ENCODE measurements at places on chromosomes 1 and 21.
A peak's percentile ranks its signal among the peaks of the same experiment; 100 is the strongest.

DNA sequence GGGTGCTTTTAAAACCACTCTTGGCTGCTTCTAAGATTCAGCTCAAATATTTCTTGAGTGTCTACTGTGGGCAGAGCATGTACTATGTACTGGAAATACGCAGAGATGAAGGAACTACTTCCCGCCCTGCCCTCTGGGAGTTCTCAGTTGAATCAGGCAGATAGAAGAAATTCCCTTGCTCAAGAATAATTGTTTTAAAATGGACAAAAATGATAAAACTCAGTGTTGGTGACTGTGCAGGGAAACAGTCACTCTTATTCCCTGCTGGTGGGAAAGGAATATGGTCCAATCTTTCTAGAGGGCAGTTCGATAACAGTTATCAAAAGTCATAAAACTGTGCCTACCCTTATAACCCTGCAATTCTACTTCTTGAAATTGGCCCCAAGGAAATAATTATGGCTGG lies 16.9 kb upstream of the GRHL3 start:
- DNase-seq = no peak

DNA sequence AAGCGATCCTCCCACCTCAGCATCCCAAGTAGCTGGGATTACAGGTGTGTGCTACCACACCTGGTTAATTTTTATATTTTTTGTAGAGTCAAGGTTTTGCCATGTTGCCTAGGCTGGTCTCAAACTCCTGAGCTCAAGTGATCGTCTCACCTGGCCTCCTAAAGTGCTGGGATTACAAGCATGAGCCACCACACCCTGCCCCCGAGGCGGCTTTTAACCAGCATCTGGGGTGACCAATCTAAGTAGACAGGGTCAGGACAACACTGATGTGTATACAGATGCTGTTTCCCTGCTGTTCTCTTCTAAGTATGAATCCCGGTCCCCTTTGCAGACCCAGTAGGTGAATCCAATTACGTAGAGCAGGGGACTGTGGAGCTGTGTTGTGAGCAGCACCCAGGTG lies 23.9 kb downstream of the THAP3 start:
- no peak for DNase-seq

DNA sequence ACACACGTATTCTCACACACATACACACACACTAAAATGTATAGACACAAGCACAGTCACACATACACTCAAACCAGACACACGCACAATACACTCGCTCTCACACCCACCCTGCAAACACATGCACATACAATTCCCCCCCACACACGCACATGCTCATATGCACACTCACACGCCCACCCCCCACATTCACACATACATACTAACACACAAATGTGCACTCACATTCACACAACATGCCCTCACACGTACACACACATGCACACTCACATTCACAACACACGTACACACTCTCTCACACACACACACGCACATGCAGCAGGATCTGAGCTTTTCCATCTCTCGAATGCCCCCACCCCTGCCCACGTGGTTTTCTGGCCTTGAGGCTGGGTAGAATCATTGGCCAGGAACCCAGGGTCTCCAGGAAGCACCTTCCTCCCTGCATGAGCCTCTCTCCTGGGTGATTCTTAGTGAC lies 589.7 kb downstream of the PTPRU start:
- no peak for DNase-seq

GRCh38 chr21:27803571-27803970 lies 836.7 kb upstream of the ADAMTS5 start:
- DNase-seq = no peak

GRCh38 chr1:88237058-88237457 lies 447.0 kb upstream of the PKN2 start:
- DNase-seq = no peak

GRCh38 chr1:37793773-37794371 lies at the start of gene MANEAL:
Gene MANEAL (plus strand): TSS chr1:37793847. CDS start chr1:37794183, 336 bp downstream.
- DNase-seq = no peak

DNA sequence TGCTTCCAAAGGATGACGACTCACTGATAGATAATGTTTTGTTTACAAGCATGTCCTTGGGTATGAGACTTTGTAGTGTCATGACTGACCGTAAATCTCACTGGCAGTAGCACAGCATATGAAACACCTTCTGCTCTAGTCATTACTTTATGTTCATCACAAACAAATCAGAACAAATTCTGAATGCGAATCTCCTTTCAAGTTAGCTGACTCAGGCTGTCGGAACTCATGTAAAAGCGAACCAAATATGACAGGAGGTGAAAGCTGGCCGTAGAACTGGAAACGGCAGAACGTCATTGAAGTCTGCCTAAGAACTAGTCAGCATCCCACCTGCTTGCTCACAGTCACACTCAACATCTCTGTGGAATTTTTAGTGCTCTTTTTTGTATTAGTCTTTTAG lies 143.9 kb downstream of the RGS7 start:
- no peak for DNase-seq

DNA sequence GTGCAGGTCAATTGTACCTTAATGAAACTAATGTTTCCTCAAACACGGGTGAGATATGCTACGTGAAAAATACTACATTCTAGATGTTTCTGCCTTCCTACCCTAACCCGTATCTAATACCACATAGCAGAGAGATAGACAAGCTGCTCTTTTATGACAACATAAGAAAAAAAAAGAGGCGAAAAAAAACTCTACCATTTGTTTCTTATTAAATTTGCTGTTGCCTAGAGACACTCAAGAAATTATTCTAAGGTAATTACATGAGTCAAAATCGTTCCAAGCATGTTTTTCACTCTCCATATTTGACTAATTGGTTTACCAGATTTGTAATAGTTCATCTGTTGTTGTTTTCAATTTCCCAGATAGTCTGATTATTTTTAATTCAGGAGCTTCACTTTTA lies 27.4 kb downstream of the PALMD start:
- DNase-seq = no peak

DNA sequence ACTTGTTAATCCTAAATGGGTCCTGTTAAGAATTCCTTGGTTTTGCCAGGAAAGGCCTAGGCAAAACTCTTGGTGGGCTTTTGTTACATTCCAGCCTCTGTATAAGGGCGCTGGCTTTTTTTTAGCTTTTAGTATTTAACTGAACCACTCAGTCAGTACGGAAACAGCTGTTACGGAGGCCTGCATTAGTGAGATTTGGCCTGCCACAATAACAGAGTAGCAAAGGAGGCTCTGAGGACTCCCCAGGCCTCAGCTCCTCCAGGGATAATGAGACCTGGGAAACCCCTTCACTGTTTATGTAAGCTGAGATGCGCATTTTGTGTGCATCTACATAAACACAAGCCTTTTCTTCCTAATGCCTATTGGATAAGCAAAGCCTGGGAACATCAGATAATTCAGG lies 210.2 kb downstream of the APP start:
- DNase-seq = no peak

- no peak for DNase-seq
Measured at GRCh38 chr1:85339089-85339488, 62.7 kb upstream of the BCL10 start.

GRCh38 chr1:176033881-176034280 lies 173.2 kb downstream of the COP1 start:
- no peak for DNase-seq

- DNase-seq = peak; percentile 29
Measured at GRCh38 chr1:26378088-26378878, 5.7 kb upstream of the ZNF683 start.

DNA sequence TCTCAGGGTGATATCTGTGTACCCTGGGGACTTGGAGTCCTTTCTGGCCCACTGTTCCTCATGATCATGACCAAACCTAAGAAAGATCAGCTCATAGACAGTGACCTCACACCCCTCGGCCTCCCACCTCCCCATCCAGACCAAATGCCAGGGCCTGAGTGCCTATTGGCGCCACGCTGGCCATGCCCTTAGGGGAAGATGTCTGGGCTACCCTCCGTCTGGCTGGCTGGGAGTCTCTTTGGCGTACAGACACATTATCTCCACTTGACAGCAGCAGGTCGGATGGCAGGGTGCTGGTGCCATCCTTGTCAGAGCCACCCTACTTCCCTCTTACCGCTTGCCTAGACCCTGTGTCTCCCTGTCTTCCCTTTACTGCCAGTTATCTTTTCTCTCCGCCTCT lies 8.4 kb downstream of the RORC start:
- DNase-seq = no peak

GRCh38 chr1:193141804-193142203 lies 20.0 kb downstream of the CDC73 start:
- DNase-seq = no peak

- DNase-seq = no peak
Measured at GRCh38 chr1:27026621-27027574, 14.2 kb upstream of the TENT5B start.

DNA sequence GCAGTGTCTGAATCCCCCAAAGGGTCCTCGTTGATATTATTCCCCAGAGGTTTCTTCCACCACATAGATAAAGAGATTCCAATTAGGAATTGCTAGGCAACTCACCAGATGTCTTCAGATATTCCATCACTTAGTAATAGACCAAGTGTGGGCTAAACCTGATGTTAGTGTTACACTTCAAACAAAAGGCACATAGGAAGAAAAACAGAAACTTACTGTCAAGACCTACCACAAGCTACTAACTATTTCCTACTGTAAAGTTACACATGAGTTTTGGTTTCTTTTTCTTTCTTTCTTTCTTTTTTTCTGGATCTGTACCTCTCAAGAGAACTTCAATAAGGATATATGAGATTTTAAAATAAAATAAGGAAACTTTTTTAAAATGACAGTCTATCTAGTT lies 879.1 kb upstream of the NEGR1 start:
- no peak for DNase-seq

DNA sequence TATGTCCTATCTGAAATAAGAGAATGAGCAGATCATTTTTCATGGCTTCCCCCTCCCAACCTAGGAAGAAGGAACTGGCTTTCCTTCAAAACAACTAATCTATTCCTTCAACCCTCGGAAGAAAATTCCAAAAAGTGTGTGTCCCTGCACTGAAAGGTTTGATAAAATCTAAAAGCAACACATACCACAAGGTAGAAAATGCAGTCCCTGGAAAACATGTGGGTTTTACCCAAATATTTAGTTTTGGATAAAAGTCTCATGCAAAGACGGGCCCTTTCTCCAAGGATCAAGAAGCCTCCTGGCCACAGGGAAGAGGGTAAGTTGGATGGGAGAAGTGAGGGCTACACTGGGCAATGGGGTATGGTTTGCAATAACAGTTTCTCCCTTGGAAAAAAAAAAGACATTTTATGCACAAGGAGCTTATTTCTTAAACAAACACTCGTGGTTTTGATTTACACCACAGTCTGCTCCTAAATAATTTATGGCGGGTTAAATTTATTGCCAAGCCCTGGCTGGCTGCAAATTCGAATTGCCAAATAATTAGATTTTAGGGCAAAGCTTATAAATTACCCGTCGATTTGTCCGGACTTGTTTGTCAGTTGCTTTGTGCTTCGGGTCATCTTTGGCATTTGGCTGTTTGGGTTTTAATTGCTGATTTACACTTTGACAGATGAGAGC lies 28.9 kb downstream of the ERI3 start:
- no peak for DNase-seq

DNA sequence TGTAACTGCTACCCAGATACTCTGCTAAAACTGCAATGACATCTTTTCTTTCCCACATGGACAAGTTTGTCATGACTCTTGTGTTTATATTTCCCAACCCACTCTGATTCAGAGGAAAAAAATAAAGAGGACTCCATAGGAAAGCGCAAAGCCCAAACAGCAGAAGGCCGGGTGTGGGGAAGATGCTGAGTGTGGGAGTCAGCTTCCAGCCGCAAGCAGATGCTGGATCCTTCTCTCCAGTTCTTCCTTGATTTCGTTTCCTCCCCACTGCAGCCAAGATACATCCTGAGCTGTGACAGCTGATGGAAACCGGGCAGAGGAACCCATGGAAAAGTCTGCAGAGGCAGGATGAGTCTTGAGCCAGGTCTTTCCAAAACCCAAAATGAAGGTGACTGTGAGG lies 498.2 kb downstream of the PLPP3 start:
- DNase-seq = no peak

- no peak for DNase-seq
Measured at GRCh38 chr21:41487082-41487481, 20.9 kb downstream of the TMPRSS2 start.

- no peak for DNase-seq
Measured at GRCh38 chr1:161718559-161719324, 2.6 kb upstream of the FCRLB start.

DNA sequence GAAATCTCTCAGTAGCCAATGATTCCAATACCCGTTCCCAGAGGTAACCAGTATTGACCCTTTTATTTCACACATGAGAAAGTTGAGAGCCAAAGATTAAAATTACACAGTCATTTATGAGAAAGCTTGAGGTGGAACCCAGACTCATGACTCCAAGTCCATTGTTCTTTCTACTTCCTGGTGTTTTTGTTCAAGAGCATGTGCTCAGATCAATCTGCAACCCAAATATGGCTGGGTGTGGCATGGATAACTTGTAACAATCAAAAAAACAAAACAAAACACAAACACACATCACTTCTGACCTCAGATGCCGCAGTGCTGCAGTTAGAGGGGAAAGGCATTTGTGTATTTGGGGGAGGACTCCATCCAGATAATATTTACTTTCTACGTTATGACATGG lies 18.7 kb upstream of the ABCD3 start:
- DNase-seq = no peak

DNA sequence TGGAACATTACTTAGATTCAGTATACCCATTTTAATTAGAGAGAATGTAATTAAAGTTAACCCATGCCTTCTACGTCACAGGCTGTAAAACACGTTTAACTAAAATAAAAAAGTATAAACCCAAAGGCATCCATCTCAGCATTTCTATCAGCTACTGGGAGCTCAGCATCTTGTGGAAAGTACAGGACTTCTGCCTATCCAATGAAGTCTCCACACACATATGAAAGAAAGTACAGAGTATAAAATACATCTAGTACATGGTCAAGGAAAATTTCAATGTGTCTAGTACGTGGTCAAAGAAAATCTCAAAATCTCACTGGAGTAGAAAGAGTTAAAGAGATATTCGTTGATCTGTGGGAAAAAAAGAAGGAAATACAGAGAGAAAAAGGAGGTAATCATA lies 141.4 kb upstream of the ZNHIT6 start:
- no peak for DNase-seq

DNA sequence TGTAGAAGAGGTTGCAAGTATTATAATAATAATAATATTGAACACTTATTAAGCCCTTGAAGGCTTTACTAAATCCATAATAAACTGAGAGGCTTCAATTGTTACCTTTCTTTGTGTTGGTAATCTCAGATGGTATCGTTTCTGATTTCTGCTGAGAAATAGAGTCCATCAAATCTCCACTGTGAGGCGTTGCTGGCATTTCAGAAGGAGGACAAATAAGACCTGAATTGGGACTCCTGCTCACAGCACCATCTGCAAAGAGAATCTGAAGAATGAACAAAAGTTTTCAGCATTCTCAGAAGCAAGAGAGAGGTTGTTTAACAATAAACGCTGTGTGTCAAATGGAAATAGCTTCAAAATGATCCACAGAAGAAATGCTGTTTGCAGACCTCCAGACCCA lies 93.7 kb downstream of the WDR3 start:
- DNase-seq = no peak

DNA sequence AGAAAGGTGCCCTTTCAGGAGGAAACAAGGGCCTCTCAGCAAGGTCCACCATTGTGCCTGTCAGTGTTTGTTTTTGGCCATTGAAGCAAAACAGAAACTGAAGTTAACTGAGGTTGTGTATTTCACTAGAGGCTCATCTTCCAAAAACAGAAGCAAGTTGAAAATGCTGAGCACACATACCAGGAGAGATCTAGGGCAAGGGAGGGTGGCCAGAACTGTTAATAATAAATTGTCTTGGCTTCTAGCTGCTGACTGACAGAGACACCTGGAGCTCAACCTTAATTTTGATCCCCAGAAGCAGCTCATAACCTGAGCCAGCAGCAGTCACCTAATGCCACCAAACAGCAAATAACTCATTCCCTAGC lies 5.2 kb downstream of the AGMAT start:
- no peak for DNase-seq

GRCh38 chr1:219414250-219414649 lies 198.7 kb downstream of the ZC3H11B start:
- DNase-seq = no peak
